ENCODE measurements at places on chromosomes 2 and 18. TPM values are rescaled to one million over a fixed set of nuclear protein-coding genes. Genes with fewer than 3 reads are reported as not detected.

GRCh38 chr2:39424951-39425350, 12.1 kb downstream of the MAP4K3 start:
- DNase-seq = no peak

DNA sequence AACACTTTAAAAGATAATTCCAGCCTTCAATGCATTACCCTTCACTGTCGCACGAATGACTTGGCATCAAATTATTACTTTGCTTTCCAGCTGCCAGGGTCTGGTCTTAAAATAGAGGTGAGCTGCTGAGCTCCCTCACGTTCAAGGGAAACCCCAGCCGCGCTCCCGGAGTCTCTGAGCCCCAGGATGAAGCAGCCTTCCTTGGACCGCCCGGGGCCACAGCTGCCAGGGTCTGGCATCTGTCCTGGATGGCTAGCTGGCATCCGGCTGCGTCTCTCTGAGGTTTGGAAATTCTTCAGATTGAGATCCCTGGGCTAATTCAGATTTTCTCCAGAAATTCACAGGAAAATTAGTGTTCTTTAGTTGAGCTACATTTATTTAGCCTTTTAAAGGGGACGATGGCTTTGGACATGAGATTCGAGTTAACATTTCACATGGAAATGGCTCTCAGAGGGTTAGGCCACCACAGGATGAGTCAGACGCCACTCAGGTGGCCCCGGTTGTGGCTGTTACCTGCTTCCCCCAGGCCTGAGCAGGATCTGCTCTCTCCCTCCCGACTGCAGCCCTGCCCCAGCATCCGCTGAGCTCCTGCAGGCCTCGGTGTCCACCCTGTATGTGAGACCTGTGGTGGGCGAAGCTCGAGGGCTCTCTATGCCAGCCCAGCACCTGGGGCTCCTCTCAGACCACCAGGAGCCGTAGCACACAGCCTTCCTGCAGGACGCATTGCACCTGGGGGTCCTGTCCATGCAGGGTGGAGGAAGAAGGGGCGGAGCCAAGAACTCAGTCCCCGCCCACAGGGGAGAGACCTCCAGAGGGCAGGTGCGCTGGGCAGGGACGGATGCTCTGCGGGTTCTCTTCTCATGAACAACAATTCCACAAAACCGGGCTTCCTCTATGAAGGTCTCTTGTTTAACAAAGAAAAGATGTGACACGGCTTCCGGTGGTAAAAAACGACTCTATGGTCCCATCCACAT, 255.5 kb downstream of the TWIST2 start:
- DNase-seq = no peak

CYTIP gene
- polyA plus RNA-seq = not detected

DNA sequence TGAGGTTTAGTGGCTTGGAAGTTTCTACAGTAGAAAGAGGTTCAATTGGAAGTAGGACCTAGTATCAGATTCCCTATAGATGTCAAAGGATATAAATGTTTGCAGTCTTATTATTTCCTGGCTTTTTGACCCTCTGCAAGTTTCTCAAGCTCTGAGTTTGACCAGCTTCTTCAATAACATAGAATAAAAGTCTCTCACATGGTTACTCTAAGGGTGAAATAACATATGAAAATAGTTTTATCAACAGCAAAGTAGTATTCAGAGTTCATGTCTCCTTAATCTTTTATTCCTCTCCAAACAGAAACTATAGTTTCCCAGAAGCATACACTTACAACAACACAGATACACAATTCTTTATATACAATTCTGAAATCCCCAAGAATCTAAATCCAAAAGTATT, 132.9 kb upstream of the RND3 start:
- no peak for DNase-seq

DNA sequence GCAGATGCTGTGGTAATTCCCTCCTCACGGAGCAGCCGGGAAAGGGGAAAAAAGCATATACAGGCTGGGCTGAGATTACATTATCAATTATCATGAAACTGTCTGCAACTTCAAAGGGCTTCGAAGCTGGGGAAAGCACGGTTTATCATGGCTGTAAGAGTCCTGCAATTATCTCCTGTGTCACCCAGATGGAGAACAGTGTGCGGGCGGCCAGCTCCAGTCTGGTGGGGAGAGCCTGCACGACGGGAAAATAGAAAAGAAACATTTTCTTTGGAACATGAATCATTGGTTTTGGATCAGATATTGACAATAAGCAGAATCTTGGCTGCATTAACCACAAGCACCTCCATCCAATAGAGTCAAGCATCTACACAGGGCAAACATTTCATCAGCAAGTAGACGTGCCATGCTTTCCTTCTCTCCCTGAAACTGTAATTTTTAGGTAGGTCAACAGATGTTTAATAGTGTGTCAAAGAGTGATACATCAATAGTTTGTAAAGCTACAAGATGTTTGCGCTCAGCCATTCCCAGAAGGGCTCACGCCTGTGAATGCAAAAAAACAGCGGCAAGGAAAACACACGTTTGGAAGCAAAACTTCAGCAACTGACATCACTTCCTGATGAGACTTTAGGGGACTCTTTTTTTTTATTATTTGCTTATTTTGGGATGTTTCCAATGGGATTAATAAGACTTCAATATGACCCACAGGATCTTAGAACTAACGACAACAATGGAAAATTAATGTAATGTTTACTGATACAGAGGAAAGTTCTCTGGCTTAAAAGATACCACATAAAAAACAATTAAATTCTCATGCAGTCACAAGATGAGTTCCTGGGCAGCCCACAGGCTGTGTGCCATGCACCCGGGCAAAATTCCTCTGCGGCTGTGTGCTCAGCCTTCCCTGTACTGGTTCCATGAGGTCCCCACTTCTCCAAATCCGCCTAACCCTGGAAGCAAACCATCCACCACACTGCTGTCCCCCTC, 111.0 kb upstream of the SALL3 start:
- DNase-seq = no peak

- no peak for DNase-seq
Observed at GRCh38 chr2:102803041-102803896, 41.4 kb downstream of the TMEM182 start.

- DNase-seq = no peak
Observed at GRCh38 chr2:19686439-19686838, 215.3 kb downstream of the TTC32 start.

SCN7A gene
- not detected for polyA plus RNA-seq

Data from A549 (cell line).